ENCODE measurements at places on chromosomes 3 and 15.

GRCh38 chr15:66773129-66773873 is 71.3 kb downstream of the SMAD6 start:
- DNase-seq = no peak

DNA sequence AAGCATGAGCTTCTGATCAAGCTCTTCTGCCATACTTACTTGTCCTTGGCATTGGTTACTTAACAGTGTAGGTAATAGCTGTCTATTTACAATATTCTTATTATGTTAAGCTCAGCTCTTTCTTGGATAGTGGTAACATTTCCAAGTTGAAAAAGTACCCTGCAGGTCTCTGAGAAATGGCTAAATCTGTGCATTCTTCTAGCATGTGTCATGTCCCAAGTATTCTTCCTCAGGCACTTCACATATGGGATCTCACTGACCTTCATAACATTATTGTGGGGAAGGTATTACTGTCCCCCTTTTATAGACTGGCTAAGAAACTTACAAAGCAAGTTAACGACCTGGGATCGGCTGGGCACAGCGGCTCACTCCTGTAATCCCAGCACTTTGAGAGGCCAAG is 236.1 kb downstream of the RORA start:
- DNase-seq = peak; percentile 27

DNA sequence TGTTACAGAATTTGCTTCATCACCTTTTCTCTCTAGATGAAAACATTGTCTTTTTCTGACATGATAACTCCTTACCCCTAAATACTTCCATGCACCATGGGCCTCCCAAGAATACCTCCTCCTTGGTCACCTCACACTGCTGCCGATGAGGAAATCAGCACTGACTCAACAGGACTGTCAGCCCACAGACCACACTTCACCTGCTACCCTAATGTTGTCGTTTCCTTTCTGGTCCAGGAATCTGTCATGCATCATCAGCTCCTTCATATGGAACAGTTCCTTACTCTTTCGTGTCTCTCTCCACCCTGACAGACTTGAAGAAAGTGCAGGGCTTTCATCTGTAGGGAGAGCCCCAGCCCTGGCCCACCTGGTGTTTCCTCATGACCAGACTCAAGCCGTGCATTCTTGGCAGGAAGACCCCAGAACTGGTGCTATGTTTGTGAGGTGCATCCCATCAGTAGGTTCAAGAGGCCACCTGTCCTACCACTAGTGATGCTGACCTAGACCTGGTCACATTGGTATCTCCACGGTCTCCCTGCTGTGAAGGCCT is 41.1 kb upstream of the PLXNA1 start:
- DNase-seq = no peak

DNA sequence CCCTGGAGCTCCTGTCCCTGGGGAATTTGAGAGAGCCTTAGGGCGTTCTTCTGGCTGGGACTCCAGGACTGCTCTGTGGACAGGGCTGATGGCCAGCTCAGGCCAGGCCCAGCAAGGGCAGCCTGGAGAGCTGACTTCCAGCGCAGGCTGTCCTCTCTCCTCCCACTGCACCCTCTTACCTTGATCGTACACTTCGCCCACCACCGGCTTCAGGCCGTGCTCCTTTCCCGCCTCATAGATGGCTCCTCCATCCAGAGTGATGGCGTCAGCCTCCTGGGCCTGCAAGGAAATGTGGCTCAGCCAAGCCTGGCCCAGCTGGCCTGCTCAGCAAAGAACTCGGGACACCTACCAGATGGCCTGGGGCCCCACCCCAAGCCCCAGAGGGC is 3.1 kb downstream of the MELTF start:
- no peak for DNase-seq

DNA sequence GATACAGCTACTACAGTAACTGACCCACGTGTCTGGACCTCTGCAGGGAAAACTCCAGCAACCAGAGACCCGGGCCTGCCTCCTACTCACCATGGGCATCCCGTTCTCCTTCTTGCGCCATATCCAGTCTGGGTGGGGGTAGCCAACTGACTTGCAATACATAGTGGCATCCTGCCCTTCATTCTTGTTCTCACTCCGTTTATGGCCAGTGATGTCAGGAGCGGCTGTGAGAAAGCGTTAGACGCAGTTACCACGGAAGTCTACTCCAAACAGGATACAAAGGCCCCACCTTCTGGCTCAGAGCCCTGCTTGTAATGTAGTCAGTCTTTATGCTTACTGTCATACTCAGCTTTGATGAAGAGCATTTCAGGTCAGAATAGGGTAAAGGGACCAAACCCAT is 59.6 kb downstream of the NPTN start:
- DNase-seq = no peak

GRCh38 chr3:135788978-135789377 is 176.6 kb upstream of the PPP2R3A start:
- no peak for DNase-seq

GRCh38 chr3:57060089-57060821 is at the start of gene SPATA12:
SPATA12 (plus strand) TSS chr3:57060664; CDS start chr3:57073695, 13,031 bp downstream.
- peak; percentile 59 for DNase-seq

DNA sequence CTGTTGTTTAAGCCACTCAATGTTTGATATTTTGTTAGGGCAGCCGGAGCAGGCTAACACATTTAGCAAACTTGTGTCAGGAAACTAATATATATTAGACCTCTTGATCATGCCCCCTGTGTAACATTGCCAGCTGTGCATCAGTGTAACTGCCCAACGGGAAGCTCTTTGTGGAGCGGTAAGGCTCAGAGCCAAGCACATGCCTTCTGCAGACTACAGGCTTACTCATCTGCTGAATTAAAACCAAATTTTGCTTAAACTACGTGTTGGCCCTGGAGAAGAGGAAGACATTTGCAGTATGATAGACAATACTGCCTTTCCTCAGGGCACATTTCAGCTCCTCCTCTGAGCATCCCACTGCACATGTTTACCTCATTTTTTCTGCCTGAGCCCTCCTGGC is 50.5 kb upstream of the KCNMB2 start:
- DNase-seq = peak; percentile 34

GRCh38 chr15:100784493-100785180 is 95.0 kb upstream of the ALDH1A3 start:
- DNase-seq = no peak

GRCh38 chr15:64001148-64001547 is 45.1 kb downstream of the DAPK2 start:
- no peak for DNase-seq

GRCh38 chr3:36540888-36541518 is 160.7 kb downstream of the STAC start:
- DNase-seq = no peak

GRCh38 chr3:193701953-193702635 is 109.1 kb downstream of the OPA1 start:
- DNase-seq = peak; percentile 9

DNA sequence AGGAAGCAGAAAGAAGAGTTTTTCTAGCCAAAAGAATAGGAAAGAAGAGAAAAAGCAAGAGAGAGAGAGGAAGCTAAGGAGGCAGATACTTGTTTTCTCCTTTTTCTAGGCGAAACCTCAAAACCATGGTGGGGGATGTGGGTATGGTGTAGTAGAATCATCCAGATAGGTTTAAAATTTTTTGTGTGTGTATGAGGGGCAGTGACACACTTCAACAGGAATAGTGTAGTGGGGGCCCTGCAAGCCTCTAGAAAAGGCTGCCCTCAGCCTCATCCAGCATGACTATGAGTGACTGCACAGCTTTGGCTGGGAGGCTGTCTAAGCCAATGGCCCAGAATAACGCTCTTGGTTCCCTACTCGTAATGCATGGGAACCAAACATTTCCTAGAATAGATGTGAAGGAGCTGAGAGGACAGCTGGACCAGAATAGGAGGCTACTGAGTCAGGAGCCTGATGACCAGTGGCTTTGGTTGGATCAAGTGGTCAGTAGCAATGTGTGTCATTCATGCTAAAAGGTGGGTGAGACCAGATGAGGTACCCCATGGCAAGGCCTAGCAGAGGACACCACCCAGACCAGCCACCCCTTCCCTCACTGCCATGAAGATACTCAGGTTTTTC is 24.4 kb downstream of the MOBP start:
- no peak for DNase-seq

DNA sequence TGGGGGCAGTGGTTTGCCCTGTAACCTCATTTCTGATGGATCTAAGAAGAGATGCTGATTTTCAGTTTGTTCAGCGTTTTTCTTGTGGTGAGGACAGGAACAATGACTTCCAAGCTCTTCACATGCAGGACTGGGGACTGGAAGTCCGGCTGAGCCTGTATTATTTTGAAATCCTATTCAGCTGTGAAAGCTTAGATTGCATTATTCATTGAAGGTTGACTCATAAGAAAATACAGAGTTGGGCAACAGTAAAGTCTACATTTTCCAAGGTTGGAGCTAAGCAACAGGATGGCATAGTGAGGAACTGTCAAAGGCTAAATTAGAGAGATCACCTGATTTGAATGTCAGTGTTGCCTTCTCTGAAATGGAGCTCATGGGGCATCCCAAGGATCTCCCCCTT is 230.9 kb upstream of the FEZF2 start:
- peak; percentile 77 for DNase-seq

GRCh38 chr3:81910244-81910852 is 148.9 kb upstream of the GBE1 start:
- no peak for DNase-seq

All from GM04503 (cell line).